Activated T-helper 1 cell treated with anti-CD3 and anti-CD28 coated beads, Interleukin-2, amount 50 U/mL, for 16 hours (primary cell): ENCODE measurements at places on chromosomes 6 and 20.

- DNase-seq, result no peak
Measured at GRCh38 chr20:51387125-51387875, 155.2 kb downstream of the NFATC2 start.

DNA sequence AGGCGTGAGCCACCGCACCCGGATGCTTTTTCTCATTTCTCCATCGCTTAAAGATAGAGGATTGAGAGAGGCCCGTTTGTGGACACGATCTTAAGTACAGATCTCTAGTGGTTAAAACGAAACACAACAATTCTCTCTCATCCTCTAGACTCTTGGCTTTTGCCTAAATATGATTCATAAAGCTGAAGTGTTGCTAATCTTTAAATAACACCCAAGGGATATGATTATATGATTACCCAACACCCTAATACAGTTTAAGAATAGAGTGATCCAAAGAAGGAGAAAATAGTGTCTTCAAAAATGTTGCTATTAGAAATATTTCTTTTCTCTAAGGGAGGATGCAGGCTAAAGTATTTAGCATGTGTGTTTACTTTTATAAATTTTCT lies 50.4 kb downstream of the MTHFD1L start:
- DNase-seq, result no peak

DNA sequence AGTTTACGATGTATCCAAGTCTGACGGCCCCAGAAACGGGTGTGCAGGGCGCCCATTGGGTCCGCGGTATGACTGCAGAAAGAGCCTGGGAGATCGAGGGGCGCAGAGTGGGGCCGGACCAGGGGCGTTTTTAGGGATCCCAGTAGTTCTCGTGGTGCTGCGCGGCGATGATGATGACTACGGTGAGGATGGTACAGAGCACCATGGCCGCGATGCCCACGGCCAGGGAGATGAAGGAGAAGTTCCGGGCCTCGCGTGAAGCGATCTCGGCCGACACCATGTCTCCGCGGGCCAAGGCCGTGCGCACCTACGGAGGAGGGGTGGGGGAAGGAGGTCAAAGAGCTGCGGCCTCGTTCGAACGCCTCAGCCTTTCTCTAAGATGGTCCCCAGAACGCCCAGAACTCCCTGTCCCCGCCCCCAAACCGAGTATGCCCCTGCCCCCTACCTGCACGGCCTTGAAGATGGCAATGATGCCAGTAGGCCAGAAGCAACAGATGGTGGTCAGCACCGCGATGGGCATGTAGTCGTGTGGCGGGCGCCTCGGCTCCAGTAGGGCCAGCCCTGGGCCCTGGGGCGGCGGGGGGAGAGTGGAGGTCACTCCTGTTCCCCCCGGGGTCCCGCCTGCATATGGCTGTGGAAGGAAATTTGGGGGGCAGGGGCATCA lies 2.5 kb downstream of the PRRT1 start:
- no peak for DNase-seq

GRCh38 chr6:161486361-161487216 lies 212.7 kb upstream of the AGPAT4 start:
- no peak for DNase-seq
